ENCODE measurements at places on chromosomes 1 and 21.

DNA sequence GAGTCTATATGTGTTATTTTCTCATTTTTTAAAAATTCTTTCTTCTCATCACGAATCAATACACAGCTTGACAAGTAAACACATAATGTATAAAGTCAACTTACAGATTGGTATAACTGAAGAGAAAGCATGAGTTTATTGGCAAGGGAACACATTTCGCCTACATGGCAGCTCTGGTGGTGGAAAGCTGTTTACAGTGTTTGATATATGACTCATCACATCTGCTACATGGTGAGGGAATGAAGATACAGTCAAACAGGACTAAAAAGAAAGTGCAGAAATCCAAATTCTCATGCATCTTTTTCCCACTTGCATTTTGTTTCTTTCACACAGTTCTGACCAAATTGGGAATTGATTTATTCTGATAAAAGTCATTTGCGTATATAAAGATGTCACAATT is 122.2 kb upstream of the ADGRL4 start:
- peak; percentile 52 for DNase-seq

- DNase-seq = no peak
These were observed 12.5 kb upstream of the LPGAT1 start for GRCh38 chr1:211843018-211843417.

- DNase-seq = no peak
These were observed at the start of gene APOBEC4 for GRCh38 chr1:183652547-183653461. Gene APOBEC4 (minus strand): TSS chr1:183653316. CDS start chr1:183648781, 4,535 bp downstream.

- DNase-seq = no peak
These were observed 63.2 kb downstream of the SRSF11 start for GRCh38 chr1:70284366-70284765.

GRCh38 chr1:147807405-147807804 is 47.0 kb upstream of the GJA5 start:
- no peak for DNase-seq

DNA sequence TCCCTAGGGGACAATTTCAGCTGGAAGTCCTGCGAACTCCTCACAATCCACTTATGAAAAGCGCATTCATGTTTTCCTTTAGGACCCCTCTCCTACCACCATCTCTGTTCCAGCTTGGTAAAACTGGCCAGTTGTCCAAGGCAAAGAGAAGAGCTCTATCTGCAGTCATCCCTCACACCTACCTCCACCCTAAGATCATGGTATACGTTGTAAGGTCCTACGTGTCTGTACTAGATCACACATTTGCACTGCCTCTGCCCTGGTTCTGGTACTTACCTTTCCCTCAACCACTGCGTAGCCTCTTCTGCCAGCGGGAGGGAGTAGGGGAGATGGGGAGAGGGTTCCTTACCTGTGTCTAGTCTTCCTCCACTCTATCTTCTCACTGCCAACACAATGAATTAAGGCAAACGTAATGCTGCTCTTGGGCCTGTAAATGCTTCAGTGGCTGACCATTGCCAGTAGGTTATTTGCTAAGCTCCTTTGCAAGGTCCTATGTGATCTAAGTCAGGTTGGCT is 739 bp upstream of the NUP133 start:
- no peak for DNase-seq

DNA sequence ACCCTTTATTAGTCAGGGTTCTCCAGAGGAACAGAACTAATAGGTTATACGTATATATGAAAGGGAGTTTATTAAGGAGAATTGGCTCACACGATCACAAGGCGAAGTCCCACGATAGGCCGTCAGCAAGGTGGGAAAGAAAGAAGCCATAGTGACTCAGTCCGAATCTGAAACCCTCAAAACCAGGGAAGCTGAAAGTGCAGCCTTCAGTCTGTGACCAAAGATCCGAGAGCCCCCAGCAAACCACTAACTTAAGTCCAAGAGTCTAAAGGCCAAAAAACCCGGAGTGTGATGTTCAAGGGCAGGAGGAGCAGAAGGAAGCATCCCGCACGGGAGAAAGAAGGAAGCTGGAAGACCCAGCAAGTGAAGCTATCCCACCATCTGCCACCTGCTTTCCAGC is 9.9 kb downstream of the IFNLR1 start:
- DNase-seq = no peak

DNA sequence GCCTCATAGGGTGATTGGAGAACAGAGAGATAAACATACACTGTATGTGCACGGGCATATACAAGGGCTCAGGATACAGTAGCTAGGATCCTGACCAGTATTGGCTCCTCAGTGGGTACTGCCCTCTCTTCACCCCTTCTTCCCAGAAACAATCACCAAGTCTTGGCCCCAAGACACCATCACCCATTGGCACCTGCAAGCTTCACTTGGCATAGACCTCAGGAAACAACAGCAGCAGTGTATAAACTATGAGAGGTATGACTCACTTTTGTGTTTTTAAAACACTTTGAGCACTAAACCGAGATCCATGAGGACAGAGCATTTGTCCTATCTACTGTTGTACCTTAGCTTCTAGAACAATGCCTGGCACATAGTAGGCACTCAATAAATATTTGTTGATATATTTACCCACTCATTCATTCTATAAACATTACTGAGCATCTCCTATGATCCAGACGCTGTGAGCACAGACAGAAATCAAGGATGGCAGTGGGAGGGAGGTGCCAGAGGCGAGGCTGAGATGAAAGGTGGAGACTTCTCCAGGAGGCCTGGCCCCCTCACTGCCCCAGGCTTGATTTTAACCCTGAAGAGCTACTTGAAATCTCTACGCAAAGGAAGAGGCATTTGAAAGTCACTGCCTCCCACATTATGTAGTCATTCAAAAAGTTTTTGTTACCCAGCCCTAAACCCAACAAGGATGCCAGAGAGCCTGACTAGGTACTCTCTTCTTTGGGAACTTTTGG is 95.2 kb downstream of the CAMK2N1 start:
- no peak for DNase-seq

- no peak for DNase-seq
These were observed 17.2 kb upstream of the MEF2D start for GRCh38 chr1:156517748-156518147.

DNA sequence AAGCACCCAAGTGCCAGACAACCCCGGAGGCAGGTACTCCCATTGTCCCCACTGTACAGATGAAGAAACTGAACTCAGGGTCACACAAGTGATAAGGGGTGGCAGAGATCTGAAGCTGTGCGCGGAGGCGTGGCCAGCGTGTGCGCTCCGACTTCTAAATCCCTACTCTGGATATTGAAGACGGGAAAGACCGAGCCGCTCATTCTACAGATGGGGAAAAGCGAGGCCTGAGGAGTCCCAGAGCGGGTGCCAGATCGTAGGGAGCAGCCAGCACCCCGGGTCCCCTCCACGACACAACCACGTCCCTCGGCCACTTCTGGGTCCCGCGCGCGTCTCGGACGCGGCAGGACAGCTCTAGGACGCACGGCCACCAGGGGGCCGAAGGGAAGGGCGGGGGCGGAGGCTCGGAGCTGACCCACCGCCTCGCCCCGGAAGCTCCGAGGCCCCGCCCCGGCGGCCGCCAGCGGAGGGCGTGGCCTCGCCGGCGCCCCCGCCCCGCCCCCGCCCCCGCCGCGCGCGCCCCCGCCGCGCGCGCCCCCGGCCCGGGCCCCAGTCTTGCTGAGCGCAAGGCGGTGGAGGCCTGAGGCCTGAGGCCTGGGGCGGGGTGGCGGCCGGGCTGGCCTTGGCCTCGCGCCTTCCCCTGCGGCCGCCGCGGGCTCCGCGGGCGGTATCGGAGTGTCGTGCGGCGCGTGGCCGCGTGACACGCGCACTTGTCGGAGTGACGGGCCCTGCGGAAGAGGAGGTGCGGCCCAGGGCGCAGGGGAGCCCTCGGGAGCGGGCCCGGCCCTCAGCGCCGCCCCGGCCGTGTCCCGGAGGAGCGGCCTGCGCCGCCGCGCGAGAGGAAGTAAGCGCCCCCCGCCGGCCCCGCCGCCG is at the start of gene H6PD:
H6PD (plus strand) TSS at position 552 of the 873 bp plus-strand sequence. CDS start 10,161 bp downstream, outside the sequence.
- peak; percentile 97 for DNase-seq

GRCh38 chr1:247273013-247273412 is 17.1 kb downstream of the VN1R5 start:
- no peak for DNase-seq

GRCh38 chr21:19228226-19228625 is 824.6 kb upstream of the TMPRSS15 start:
- DNase-seq = no peak

DNA sequence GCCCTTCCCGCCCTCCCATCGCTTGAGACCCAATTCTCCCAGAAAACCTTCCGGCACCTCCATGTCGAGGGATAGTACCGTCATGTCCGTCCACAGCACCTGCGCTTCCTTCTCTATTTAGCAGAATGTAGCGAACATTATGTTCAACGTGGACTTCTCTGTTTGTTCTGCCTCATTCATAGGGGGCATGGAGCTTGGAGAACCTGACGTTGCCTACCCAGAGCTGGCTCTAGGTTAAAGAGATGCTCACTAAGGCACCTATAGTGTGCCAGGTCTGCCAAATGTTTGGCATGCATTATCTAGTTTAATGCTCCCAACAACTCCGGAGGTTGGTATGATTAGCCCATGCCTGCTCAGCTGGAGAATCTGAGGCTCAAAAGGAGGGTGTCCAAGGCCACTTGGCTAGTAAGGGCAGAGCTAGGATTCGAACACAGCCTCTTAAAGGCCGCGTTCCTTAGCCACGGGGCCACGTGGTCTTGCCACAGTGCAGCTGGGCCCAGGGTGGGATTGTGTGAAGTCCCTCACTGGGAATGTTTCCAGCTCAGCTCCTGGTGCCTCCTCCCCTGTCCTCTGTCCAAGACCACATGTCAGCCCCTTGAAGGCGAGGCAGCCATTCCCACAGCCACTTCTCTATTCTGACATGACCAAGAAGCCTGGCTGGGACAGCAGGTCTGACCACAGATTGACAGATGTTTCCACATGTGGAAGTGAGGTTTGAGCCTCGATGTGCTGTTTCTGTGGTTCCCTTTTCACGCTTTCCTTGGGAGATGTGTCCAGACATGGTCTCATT is 57.8 kb downstream of the RUNX3 start:
- no peak for DNase-seq

GRCh38 chr21:28671549-28672195 is 321.0 kb downstream of the LTN1 start:
- DNase-seq = no peak

- DNase-seq = peak; percentile 41
These were observed 15.2 kb downstream of the KIF1B start for GRCh38 chr1:10225573-10225972.

DNA sequence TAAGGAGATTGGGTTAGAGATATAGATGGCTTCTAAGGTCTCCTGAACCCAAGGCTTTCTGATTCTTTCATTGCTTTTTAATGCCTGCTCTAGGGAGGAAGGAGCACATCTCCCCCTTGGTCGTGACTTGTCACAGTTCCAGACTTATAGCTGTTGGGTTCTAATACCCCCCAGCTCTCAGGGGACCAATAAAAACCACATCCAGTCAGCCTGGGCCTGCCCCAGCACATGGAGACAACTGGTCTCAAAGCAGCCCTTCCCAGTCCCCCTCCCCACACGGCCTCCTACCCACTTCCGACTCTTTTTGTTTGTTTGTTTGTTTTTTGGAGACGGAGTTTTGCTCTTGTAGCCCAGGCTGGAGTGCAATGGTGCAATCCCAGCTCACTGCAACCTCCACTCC is 23.3 kb downstream of the QSOX1 start:
- DNase-seq = no peak

DNA sequence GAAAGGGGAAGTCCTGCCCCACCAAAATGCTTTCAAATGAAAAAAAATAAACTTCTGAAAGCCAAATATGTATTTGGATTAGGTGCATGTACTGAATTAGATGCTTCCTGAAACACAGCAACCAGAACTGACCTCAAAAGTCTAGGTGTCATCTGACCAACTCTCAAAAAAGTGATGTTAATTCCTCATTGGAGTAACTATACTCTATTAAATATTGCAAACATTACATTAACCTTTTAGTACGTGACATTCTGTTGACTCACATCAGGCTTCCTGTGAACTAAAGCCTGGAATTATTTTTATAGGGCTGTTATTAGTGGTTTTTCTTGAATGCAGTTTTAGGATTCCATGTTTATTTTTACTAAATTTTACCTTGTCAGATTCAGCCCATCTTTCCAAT is 73.5 kb downstream of the ASTN1 start:
- no peak for DNase-seq

GRCh38 chr1:87588495-87588894 is 259.8 kb downstream of the LMO4 start:
- DNase-seq = no peak

DNA sequence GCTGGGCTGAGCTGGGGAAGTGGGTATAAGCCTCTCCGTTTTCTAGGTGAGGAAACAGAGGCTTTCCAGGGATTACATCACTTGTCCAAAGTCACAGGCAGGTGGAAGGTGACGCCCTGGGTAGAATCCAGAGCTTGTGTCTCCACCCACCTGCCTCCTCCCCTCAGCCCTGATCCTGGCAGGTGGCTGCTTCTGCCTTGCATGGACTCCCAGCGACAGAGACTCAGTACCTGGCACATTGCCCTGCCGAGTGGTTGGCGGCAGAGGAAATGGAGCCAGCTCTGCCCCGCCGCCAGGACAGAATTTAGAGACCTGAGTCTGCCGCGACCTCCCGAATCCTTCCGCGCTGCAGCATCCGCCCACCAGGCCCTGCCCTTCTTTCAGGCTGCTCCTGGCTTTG is 2.1 kb downstream of the PLA2G2E start:
- DNase-seq = no peak

GRCh38 chr1:165152727-165153126 is 203.8 kb downstream of the LMX1A start:
- no peak for DNase-seq

DNA sequence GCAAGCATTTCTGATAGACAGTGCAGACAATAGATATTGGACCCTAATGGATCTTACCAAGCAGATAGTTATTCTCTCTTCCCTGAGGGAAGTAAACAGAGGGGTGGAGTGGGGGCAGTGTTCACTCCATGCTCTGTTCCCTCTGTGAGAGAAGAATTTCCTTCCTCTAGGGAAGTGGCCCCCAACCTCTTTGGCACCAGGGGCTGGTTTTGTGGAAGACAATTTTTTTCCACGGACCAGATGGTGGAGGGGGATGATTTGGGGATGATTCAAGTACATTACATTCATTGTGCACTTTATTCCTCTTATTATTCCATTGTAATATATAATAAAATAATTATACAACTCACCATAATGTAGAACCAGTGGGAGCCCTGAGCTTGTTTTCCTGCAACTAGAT is 459.9 kb downstream of the ADGRL2 start:
- no peak for DNase-seq

DNA sequence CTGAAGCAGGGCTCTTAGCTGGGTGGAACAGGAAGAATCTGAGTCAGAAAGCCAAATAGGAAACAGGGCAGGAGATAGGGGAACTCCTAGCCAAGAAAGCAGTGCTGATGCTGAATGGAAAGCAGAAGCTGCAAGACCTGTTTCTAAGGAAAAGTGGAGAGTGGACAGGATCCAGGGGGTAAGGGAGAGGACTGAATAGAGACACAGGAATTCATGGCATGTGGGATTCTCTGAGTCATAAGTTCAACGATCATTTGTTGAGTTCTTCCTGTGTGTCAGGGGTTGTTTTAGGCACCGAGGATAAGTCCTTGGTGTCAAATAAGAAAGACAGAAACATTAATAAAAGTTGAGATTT is 153.8 kb upstream of the FGGY start:
- peak; percentile 80 for DNase-seq

- no peak for DNase-seq
These were observed 128.2 kb downstream of the KCNN3 start for GRCh38 chr1:154741741-154742495.

- DNase-seq = no peak
These were observed 107.1 kb upstream of the BMP8A start for GRCh38 chr1:39384305-39384704.

GRCh38 chr1:216935901-216936300 is 212.7 kb upstream of the ESRRG start:
- no peak for DNase-seq
